ENCODE measurements at places on chromosomes 1 and 21.
A peak's percentile ranks its signal among the peaks of the same experiment; 100 is the strongest.

DNA sequence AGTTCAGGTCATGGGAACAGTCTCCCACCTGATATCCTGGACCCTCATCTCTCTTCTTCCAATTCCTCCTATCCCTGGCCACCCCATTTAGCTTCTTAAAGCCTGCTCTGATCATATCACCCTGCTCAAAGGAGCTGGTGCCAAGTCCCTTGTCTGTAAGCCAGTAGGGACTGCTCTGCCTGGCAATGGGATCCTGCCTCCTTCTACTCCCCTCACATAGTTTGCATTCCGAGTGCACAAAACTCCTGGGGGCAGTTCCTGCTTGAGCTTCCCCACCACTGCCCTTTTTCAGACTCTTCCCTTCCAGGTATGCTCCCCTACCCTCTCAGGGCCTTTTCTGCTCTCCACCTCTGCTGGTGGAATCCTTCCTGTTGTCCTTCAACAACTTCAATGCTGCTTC is 48.1 kb downstream of the NGF start:
- DNase-seq = no peak

- DNase-seq = no peak
Observed at GRCh38 chr1:69438056-69438795, 129.5 kb upstream of the LRRC7 start.

DNA sequence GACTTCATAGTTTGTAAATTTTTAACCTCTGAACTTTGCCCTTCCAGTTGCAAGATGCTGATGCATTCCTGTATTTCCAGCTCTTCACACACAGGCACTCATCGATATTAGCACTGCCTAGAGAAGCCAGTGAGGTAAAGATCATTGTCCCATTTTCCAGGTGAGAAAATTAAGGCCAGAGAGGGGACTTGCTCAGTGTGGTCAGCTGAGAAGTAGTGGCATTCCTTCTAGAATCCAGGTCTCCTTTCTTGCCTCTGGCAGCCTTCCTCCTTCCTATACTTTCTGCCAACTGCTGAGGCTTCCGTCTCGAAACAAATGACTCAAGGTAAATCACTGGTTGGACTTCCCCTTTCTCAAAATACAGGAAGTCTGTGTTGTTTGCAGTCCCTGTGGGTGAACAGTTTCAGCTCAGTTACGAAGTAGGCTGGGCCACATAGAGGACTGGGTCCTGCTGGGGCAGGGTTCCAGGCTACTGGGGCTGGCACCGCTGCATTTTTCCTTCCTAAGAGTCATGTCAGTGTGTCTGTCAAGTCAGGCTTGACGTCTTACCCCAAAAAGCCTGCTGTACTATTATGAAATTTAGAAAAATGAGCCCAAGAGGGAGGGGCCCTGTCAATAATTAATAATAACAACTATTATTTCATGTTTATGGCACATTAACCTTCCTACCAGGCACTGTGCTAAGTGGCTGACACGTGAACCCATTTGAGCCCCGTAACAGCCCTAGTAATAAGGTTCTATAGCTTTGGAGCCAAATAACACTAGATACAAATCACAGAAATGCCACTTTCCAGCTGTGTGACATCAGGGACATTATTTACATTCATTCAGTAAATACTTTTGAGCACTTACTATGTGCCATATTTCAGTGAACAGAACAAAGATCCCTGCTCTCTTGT is 16.6 kb upstream of the RNF19B start:
- peak; percentile 9 for DNase-seq

DNA sequence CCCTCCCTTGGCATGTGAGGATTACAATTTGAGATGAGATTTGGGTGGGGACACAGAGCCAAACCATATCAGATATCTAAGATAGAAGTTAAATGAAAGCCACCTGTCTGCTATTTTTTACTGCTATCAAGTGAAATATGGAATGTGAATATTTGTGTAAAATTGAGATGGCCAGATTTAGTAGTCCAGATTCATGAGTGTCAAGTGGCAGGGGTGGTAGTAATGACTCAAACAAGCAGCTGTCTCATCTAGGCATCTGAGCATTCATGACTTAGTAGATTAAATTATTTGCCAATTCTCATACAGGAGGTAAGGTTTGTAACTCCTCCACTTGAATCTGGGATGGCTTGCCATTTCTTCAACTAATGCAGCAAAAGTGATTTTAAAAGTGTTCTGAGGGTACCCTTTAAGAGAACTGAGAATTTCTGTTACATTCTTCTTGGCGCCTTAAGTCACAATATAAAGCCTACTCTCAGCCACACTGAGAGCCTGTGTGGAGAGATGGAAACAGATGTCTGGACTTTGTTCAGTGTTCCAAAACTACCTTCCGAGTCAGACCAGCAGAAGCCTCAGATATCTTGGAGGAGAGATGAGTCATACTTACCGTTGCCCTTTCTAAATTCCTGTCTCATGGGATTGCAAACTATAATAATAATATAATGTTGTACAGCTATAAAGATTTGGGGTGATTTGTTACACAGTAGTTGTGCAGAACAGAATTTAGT is 1065.6 kb upstream of the TMPRSS15 start:
- DNase-seq = no peak

- no peak for DNase-seq
Observed at GRCh38 chr1:245380790-245381535, 226.2 kb downstream of the KIF26B start.

- DNase-seq = no peak
Observed at GRCh38 chr21:15743593-15743992, 13.8 kb downstream of the USP25 start.

- no peak for DNase-seq
Observed at GRCh38 chr1:93991271-93991670, 82.0 kb upstream of the GCLM start.

DNA sequence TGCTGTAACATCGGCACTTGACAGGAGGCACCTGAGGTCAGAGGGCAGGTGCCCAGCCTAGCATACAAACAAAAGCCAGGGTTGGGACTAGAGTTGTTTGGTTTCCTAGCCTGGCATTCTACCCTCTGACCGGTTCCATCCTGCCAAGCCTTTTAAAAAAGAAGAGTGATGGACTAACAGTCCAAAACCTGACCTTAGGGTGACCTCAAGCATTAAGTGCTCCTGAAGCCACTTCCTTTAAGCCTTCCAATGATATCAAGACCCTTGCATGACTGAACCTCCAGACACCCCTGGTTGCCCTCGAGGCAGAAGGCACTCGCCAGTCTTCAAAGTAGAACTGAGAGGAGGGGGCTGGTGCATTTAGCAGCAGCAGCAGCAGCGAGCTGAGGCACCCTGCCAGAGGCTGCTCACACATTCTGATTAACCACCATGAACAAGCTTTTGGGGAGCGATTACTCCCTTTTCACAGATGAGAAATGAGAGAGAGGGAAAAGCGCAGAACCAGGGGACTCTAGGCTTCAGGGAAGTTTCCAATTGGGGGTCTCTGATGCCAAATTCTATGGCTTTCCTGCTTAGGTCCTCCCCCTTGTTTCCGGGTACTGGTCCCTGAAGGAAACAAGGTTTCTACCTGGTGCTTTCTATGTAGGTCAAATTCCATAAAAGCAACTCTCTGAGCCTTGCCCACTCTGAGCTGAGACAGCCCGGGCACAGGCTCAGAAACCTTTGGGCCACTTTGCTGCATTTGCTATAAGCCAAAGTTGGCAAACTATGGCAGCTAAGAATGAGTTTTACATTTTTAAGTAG is 9.2 kb downstream of the SLC2A1 start:
- DNase-seq = no peak

- DNase-seq = no peak
Observed at GRCh38 chr1:228073857-228074545, 8.5 kb upstream of the ARF1 start.

- no peak for DNase-seq
Observed at GRCh38 chr1:168442931-168443330, 100.9 kb downstream of the XCL2 start.

DNA sequence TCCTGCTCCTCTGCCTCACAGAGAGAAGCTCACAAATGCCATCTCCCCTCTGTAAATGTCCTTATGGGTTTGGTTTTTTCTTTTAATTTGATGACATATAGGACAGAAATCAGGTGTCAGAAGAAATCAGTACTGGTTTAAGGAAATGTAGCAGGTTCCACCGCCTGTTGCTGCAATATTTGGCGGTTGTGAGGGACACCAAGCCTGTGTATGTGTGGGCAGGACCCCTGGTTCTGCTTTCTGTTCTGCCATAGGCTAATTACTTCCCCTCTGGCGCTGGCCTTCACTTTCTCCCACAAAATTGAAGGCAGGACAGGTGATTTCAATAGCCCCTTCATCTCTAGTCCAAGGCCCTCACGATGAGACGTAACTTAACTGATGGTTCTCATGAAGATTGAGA is 69.2 kb downstream of the PRDM2 start:
- DNase-seq = no peak

DNA sequence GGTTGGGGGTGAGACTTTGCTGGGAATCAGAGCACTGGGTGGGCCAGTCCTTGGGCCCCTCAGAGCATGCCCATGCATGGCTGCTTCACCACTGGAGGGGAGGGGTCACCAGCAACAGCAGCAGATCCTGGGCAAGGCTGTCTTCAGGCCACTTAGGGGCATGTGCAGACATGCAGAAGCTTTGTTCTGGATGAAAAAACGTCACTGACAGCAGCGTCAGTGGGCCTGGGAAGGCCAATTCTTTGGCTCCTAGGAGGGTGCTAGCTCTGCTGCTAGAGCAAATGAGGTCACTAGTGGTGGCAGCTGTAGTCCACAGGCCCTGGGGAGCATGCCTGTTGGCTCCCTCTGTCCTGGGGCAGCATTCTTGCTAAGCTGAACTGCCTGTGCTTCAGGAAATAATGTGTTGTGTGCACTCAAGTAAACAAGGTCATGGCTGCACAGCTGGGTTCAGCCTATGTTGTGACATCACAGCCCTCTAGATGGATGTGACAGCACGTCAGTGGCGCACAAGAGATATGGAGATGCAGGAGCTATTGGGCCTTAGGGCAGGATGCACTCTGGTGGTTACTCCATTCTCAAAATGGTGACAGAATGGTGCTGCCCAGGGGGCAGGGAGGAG is 27.0 kb downstream of the ZC3H11B start:
- DNase-seq = no peak

GRCh38 chr1:200269256-200269655 is 140.6 kb downstream of the ZNF281 start:
- no peak for DNase-seq

GRCh38 chr1:206792939-206793607 is 20.8 kb upstream of the IL10 start:
- DNase-seq = no peak

- DNase-seq = no peak
Observed at GRCh38 chr1:63148825-63149645, 173.3 kb upstream of the FOXD3 start.

DNA sequence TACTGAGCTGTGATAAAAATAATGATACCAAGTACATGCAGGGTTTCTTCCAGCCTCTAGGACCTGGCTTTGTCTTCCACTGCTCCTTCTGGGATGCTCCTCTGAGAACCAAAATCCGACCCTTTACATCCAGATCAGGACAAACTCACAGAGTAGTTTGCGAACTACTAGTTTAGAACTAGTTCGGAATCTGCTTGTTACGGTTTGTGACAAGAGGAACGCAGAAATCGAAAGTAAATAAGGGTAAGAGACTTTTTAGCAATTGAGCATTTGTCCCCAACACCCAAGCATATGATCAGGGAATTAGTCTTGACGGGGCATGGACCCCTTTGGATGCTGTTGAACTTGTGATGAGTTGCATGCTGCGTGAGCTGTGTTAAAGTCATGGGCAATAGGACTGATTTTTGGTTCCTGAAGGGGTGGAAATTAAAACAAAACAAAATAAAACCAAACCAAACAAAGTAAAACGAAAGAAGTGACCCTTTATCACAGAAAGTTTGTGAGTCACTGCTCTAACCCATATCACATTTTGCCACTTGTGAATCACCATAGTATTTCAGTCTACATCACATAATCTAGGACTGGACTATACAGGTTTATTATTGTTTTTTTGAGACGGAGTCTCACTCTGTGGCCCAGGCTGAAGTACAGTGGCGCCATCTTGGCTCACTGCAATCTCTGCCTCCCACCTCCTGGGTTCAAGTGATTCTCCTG is 35.7 kb upstream of the ERRFI1 start:
- no peak for DNase-seq

GRCh38 chr1:113659035-113659434 is 100.3 kb downstream of the PHTF1 start:
- no peak for DNase-seq

- DNase-seq = no peak
Observed at GRCh38 chr1:180369061-180369460, 133.3 kb downstream of the ACBD6 start.

DNA sequence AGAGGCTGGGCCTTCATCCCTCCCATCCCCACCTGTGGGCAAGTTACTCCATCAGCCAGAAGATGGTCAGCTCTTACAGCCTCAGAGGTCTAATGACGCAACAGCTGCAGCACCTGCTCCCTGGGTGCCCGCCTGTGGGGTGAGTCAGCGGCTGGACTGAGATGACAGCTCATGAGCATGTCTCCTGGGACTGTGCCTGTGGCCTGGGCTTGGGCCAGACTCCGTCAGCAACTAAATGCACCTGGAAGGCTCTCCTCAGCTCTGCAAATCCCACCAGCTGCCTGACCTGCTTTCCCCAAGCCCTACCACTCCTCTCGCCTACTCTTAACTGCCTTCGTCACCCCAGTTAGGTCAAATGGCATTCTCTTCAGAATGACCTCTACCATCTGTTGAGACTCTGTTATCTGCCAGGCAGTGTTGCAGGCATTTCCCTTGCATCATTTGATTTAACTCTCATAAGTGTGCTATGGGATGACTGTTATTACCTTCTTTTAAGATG is 47.7 kb downstream of the ETS2 start:
- DNase-seq = no peak

DNA sequence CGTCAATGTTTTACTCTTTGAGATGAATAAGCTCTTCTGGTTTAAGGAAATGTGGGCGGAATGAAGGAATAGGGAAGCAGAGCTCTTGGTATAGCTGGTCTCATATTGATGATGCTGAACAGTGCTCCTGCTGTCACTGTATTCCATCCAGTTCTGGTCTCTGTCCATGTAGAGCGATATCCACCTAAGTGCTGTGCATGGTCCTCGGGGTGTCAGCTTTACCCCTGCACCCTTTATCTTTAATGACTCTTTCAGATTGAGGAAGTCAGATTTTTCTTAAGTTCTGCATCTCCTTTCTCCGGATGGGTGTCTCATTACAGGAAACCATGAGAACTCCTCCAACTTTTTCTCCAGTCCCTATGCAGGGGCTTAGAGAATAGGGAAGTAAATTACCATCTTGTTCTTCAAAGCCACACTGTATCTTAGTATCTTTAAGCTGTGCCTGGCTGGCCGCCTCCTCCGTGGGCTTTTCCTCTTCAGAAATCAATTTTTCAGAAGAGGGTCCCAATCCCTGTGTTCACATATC is 52.9 kb downstream of the PDE4B start:
- no peak for DNase-seq

DNA sequence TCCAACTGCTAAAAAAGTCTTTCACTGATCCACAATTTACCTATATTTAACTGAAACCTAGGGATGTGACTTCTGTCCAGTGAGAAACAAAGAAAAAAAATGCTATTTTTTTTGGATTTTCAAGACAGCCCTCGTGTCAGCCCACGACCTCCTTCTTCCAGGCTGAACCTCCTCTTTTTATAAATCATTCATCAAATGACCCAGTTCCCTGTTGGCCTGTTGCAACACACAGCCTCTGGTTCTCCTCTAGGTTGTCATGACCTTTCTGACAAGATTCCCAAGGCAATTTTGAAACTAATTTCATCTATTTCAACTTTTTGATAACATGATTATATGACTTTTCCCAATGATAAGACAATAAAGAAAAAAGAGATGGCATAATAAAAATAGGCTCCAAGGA is 74.6 kb downstream of the PGBD5 start:
- DNase-seq = no peak

GRCh38 chr1:183140633-183141032 is 45.4 kb upstream of the LAMC2 start:
- DNase-seq = no peak

Measured in nucleus accumbens (tissue), 56 donors.